ENCODE measurements at places on chromosomes 3 and 15.

DNA sequence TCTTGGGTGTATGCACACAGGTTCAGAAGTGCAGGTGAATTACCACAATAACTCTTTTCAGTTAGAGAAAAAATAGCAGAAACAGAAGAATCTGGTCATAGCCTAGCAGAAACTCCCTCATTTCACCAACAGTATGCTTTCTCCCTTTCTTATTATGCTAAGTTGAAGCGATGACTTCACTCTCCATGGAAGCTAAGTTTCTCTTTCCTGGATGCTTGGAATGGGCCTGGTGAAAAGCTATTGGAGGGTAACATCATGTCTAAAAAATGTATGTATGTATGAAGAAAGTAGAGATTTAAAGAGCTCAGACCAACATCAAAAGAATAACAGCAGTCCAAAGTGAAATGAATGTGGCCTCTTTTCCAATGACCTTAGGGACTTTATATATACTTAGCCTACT lies 145.5 kb downstream of the TIGIT start:
- DNase-seq = peak; percentile 57

GRCh38 chr15:98720577-98721565 lies 72.5 kb downstream of the IGF1R start:
- DNase-seq = no peak

- DNase-seq = peak; percentile 56
Measured at GRCh38 chr3:193605876-193606275, 12.9 kb downstream of the OPA1 start.

DNA sequence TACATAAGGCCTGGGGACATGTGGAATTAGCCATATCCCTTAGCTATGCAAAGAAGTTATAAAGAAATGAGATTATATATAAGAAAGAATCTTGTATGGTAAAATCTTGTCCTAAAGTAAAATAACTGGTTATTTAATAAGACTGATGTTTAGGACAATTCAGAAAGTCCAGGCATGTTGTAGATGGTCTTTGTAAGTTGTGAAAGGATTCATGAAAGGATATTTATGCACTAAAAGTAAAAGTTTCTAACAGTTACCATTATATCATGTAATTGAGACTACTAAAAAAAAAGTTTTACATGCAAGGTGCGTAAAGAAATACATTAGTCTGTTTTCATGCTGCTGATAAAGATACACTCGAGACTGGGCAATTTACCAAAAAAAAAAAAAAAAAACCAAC lies 146.3 kb downstream of the FMN1 start:
- no peak for DNase-seq

GRCh38 chr3:178646186-178646862 lies 110.1 kb downstream of the KCNMB2 start:
- DNase-seq = no peak

GRCh38 chr3:78605178-78605577 lies 1162.6 kb downstream of the ROBO1 start:
- no peak for DNase-seq

- no peak for DNase-seq
Measured at GRCh38 chr15:25947323-25948314, 84.5 kb upstream of the ATP10A start.

DNA sequence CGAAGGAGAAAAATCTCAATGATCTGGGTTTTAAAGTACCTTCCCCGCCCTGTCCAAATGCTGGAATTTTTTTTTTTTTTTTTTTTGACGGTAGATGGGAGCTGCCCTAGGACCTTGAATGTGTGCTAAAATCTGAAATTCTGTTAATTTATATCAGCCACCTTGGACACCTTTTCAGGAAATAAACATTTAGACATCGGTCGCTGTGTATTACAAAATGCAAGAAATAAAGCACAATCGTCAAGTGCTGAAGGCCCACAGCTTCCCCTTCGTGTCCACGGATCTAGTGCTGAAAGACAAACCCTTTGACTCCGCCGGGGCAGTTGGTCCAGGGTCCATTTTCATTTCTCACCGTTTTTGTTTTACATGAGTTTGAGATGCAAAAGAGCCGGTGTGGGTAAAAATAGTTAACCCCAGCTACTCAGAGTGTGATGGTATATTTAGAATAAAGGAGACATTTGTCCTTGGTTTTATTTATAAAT lies 90.2 kb upstream of the CHD2 start:
- peak; percentile 63 for DNase-seq

GRCh38 chr3:156227704-156228103 lies 107.3 kb downstream of the KCNAB1 start:
- no peak for DNase-seq

GRCh38 chr3:140571836-140572235 lies 106.0 kb upstream of the TRIM42 start:
- no peak for DNase-seq

- no peak for DNase-seq
Measured at GRCh38 chr3:30952786-30953185, 58.3 kb upstream of the GADL1 start.

DNA sequence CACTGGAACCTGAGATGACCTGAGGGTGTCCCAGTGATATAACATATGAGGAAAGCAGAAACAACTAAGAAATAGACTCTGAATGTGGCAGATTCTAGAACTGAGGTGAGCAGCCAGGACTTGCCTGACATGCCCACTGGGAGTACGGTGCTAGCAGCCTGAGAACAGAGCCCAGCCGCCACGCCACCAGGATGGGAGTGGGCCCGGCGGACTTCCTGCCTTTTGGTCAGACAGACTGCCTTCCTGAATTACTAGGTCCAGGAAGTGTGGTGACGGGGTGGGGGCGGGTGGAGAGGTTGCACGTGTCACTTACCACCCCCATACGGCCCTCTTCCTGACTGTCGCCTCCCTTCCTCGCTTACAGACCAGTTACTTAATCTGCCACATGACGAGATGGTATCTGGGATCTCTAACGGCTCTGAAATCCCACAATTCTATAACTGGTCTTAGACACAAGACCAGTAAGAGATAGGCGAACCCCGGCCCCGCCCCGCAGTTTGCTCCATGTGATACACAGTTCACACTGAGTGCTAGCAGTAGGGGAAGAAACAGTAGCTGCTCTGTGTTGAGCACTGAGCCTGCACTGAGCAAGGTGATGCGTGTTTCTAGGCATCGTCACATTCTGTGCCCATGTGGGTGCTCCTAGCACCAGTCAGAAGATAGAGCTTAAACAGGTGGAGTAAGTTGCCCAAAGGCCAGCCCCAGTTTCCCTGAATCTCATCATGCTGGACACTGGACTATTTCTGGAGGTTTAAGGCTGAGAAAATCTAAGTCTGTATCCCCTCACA lies 95.7 kb downstream of the CPN2 start:
- DNase-seq = no peak

GRCh38 chr15:40253167-40253790 lies 14.4 kb downstream of the PAK6 start:
- no peak for DNase-seq

DNA sequence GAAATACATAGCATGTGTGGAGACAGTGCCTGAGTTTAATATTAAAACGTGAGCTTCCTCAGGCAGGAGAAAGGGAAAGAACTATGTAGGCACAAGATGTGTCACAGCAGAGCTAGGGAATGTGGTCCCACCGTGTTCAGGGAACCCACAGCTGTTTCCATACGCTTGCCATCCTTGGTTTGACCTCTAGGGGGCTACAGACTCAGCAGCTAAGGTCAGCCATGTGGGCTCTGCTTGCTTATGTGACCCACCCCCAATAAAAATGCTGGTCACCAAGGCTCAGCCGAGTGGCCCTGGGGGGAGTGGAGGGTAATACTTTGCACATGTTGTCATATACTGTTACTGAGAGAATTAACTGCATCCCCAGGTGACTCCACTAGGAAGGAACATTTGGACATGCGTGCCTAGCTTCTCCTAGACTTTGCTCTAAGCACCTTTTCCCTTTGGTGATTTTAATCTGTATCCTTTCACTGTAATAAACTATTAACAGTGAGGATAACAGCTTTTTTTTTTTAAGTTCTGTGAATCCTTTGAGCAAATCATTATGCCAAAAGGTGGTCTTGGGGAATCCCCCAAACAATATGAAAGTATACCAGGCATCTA lies 3.3 kb downstream of the TUBGCP5 start:
- peak; percentile 43 for DNase-seq

GRCh38 chr3:154690413-154690812 lies 260.4 kb upstream of the GPR149 start:
- DNase-seq = no peak

GRCh38 chr15:75823860-75824613 lies 19.2 kb upstream of the UBE2Q2 start:
- DNase-seq = no peak

- DNase-seq = peak; percentile 69
Measured at GRCh38 chr3:53709860-53710674, 136.2 kb downstream of the CHDH start.

DNA sequence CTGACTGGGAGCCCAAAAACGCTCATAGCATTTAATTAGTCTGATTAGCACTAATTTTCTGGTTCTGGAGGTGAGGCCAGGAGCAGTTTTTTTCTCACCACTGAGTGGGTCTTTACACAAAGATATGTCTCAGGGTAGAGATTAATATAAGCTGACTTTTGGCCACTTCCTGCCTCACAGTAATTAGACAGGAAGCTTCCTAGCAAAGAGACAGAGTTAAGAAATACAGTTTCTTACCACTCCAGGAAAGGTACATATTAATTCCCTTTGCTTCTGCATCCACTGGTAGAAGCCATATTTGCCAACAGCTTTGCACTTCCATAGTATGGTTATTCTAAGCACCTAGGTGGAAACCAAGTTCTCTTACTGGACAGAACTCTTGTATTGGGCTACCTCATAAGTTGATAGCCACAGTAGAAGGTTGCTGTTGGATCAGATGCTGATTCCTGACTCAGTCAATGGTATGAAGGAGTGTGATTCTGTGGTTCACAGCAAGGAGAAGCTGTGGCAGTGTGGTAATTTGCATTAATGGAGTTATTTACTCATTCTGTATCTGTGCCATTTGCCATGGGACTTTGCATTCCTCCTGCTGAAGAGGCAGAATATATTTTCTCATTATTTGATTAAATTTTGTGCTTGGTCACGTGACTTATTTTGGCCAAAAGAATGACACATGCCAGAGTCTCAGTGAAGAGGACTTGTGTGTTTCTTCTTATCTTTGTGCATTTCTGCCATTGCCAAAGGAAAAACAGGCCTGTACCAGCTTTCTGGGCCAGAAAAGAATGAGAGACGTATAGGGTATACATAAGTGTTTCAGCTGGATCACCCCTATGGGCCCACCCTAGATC lies 17.5 kb upstream of the ZBTB20 start:
- DNase-seq = peak; percentile 8

All from astrocyte of the spinal cord (primary cell).